Activated T-helper 1 cell treated with anti-CD3 and anti-CD28 coated beads, Interleukin-2, amount 50 U/mL, for 16 hours (primary cell): ENCODE measurements at places on chromosomes 1 and 21.

DNA sequence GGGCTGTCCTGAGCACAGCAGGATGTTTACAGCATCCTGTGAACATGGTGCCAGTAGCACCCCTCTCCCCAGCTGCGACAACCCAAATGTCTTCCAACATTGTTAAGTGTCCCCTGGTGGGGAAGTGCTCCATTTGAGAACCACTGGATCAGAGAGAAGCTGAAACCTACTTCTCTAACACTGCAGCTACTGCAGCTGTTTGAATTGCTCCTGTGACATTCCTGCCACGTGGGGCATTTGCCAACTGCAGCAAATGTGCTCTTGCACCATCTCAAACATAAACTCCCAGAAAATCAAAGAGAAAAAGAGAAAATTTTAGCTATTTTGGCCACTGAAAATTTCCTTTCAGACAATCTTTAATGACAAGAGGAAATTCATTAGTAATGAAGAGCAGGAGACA lies 11.0 kb downstream of the SLC2A5 start:
- DNase-seq: no peak

- no peak for DNase-seq
Observed at GRCh38 chr1:40394491-40395172, 21.1 kb downstream of the SMAP2 start.

- no peak for DNase-seq
Observed at GRCh38 chr1:47809301-47810084, 187.7 kb downstream of the TRABD2B start.

- peak; percentile 47 for DNase-seq
Observed at GRCh38 chr21:38355992-38356781, 99.4 kb downstream of the KCNJ15 start.

DNA sequence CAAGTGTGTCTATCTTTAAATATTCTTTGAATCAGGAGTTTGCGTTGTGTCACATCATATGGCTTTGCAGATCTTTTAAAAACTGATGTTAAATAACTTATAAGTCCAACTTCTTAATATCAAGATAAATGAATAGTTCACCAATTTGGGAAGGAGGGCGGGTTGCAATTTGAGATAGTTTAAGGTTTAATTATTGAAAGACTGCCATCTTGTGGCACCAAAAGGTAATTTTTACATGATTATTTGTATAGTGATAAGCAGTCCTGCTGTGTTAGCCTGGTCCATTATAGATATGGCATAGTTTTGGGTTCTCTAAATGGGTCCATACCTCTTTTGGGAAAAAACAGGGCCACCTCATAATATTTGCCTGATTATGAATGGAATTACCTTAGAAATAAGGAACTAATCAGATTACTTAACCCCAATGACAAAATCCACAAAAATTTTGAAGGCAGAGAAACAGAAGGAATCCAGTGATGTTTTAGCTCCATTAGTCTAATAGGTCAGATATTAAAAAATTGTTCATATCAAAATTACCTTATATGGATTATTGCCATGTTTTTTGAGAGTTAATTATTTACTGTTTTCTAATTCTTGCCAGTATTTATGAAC lies 64.3 kb downstream of the PRKAA2 start:
- DNase-seq: no peak

GRCh38 chr1:19619697-19620384 lies 24.3 kb upstream of the NBL1 start:
- DNase-seq: no peak

DNA sequence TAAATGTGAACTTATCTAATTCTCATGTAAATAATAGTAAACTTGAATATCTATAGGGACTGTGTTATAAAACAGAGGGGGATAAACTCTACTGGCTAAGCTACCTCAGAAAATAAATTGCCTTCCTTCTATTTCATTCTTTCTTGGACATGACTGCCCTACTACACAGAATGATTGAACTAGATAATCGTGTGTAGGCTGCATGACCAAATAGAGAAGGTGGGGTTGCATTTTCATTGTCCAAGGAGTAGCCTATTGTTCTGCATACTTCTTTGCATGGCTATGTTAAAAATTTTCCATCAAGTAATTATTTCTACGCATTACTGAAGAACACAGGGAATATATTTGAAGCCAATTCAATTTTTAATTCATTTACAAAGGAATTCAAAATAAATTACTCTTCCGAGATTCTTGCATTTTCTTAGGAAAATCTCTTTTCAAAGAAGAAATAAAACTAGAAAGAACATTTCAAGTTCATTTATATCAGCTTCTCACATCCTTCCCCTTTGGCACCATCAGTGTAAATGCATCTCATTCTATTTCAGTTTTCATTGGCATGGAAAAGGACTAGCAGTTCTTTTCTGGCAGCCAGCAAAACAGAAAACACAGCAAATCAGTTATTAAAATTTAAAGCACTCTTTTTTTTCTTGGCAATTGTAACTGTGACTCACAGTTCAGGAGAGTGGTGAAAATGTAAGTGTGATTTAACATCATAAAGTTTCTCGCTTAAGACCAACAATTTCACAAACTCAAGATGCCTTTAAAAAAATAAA lies 714.7 kb downstream of the NCAM2 start:
- no peak for DNase-seq
